Hair follicle dermal papilla cell (primary cell): ENCODE measurements at places on chromosomes 7 and 10. TPM values are rescaled to one million over a fixed set of nuclear protein-coding genes. Genes with fewer than 3 reads are reported as not detected.

The CELF2 gene
- total RNA-seq, result 24.7 and 26.1 TPM in 2 replicates

The CCDC172 gene
- total RNA-seq, result not detected in 2 replicates

The CTTNBP2 gene
- 0.32 and 0.49 TPM in 2 replicates for total RNA-seq

The FFAR4 gene
- total RNA-seq, result not detected in 2 replicates

The GDF2 gene
- total RNA-seq, result not detected in 2 replicates

The C10orf67 gene
- 0.12 and 0.16 TPM in 2 replicates for total RNA-seq

The TNKS2 gene
- total RNA-seq, result 55.0 and 61.7 TPM in 2 replicates

The HOXA3 gene
- total RNA-seq, result not detected in 2 replicates

The FIGNL1 gene
- total RNA-seq, result 7.9 and 10.5 TPM in 2 replicates

The BTAF1 gene
- total RNA-seq, result 37.6 and 48.7 TPM in 2 replicates

The LAMB1 gene
- total RNA-seq, result 431 and 535 TPM in 2 replicates

The SEC61G gene
- total RNA-seq, result 199 and 528 TPM in 2 replicates

The BMPR1A gene
- 72.3 and 87.5 TPM in 2 replicates for total RNA-seq

The SLC26A3 gene
- not detected in 2 replicates for total RNA-seq

The ERVW-1 gene
- not detected in 2 replicates for total RNA-seq

The AVL9 gene
- total RNA-seq, result 42.2 and 44.1 TPM in 2 replicates

The ACTA2 gene
- 271 and 376 TPM in 2 replicates for total RNA-seq

The CACNA2D1 gene
- 34.0 and 40.4 TPM in 2 replicates for total RNA-seq

The GPRIN2 gene
- total RNA-seq, result not detected in 2 replicates

The RPEL1 gene
- 0.16 TPM in 1 of 2 replicates, not detected in the other for total RNA-seq

The GCK gene
- total RNA-seq, result 0.36 and 1.1 TPM in 2 replicates

The VAX1 gene
- not detected in 2 replicates for total RNA-seq

The ADAMTS14 gene
- 12.4 and 15.6 TPM in 2 replicates for total RNA-seq

The KCNH2 gene
- 0.16 TPM in 1 of 2 replicates, not detected in the other for total RNA-seq

The RELN gene
- total RNA-seq, result 0.16 and 0.24 TPM in 2 replicates

The COL17A1 gene
- total RNA-seq, result 1.2 and 1.6 TPM in 2 replicates

The GJD4 gene
- total RNA-seq, result 0.16 TPM in 1 of 2 replicates, not detected in the other

The NRCAM gene
- 2.7 and 3.4 TPM in 2 replicates for total RNA-seq

The ANKRD7 gene
- total RNA-seq, result 2.9 and 3.1 TPM in 2 replicates

The GTF2IRD1 gene
- 14.8 and 14.9 TPM in 2 replicates for total RNA-seq

The EBF3 gene
- 0.97 and 2.7 TPM in 2 replicates for total RNA-seq

The OPN4 gene
- not detected in 2 replicates for total RNA-seq

The PLPP4 gene
- total RNA-seq, result 0.65 and 2.1 TPM in 2 replicates

The GRM8 gene
- total RNA-seq, result not detected in 2 replicates
